ENCODE measurements at places on chromosomes 5 and 9. TPM values are rescaled to one million over a fixed set of nuclear protein-coding genes. Genes with fewer than 3 reads are reported as not detected.

- DNase-seq: no peak
Observed at GRCh38 chr9:99660191-99660636, 161.5 kb upstream of the NR4A3 start.

DNA sequence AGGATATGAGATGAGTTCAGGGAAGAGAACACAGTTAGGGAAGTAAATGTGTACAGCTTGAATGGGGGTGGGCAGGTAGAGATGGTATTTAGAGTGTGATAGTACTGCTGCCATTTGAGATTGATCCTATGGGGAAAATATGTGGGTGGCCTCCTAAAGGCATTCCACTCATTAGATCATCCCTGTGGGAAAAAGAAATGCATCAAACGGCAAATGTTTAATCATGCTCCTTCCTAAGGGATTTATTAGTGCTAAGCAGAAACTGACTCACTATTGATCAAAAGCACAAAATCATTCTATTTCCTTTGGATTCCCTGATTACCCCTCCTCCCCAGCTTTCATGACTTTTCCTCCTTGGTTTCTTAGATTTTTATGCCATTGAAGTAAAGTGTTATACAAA lies 36.4 kb upstream of the SMC5 start:
- DNase-seq: no peak

DNA sequence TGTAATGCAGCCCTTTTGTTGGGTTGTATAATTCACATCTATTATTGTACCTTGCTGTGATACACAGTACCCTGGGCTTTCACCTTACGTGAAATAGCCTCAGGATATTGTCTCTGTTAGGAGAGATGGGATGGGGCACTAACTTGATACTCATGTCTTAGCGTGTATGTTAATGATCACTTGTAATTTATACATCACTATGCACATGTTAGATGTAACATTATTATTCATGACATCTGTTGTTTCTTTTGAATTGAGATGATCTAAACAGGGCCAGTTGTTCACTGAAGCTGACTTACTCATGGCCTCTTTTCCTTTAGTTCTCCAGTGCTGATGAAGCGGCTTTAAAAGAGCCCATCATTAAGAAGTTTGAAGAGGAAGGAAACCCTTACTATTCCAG lies 65.2 kb downstream of the MCCC2 start:
- DNase-seq: no peak

GRCh38 chr5:104171958-104172690 lies 609.5 kb upstream of the NUDT12 start:
- no peak for DNase-seq

DNA sequence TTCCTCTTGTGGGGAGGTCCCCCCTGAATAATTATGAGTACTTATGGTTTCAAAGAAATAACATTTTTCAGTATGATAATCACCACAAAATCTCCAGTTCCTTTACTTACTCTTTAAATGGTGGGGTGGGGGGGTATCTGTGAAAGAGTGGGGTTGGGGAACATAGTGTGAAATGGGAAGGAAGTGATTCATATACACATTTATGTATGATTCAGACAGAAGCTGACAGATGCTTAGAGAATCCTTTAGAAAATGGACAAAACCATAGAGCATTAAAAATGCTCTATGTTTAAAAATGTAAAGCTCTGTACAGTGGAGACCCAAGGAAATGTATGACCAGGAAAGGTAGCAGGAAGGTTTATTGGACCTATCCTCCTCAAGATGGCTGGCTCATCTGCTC lies 267.5 kb upstream of the GRIA1 start:
- no peak for DNase-seq

DNA sequence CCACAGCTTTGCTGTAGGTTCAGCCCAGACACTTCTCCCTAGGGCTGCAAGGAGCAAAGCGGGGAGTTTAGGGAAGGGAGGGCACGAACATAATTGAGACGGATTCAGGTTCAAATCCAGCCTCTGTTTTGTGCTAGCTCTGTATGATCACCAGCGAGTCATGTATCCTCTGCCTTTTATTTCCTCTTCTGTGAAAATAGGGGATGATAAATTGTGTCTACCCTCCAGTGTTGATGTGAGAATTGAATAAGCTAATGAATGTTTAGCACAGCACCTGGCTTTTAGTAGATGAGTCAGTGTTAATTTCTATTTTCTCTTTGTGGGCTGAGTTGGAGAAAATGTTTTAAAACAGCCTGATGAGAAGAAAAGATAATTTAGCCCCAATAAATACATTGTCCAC lies 6.2 kb downstream of the MLANA start:
- no peak for DNase-seq

DNA sequence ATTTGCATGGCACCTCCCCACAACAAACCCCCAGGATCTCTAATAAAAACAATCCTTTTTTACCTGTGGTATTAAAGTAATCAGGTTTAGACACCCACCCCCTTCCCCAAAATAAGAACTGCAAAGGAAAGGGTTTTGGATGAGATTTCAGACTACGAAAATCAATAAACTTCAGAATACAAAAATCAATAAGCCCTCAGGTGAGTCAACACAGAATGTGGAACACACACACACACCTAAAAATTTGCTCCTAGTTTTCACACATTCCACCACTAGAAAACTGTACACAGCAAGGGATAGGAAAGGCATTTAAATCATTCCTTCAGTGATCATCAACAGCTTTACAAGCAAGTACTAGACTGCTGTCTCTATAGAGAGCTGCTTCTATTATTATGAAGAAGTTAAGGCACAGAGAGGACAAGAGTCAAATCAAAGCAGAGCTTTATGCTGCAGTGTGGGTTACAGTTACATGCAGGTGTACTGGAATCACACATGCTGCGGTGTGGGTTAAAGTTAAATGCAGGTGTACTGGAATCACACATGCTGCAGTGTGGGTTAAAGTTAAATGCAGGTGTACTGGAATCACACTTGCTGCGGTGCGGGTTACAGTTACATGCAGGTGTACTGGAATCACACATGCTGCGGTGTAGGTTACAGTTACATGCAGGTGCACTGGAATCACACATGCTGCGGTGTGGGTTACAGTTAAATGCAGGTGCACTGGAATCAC lies 36.3 kb downstream of the PFDN1 start:
- DNase-seq: no peak

DNA sequence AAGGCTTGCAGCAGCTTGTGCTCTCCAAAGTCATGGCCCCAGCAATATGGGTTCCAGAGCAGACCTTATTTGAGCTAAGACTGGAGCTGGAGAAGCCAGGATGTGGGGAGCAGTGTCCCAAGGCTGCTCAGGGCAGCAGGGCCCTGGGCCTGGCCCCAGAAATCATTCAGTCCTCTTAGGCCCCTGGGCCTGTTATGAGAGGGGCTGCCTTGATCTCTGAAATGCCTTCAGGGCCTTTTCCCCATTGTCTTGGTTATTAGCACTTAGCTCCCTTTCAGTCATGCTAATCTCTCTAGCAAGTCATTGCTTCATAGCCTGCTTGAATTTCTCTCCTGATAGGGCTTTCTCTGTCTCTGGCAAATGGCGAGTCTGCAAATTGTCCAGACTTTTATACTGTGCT lies 9.1 kb downstream of the CATSPER3 start:
- no peak for DNase-seq

DNA sequence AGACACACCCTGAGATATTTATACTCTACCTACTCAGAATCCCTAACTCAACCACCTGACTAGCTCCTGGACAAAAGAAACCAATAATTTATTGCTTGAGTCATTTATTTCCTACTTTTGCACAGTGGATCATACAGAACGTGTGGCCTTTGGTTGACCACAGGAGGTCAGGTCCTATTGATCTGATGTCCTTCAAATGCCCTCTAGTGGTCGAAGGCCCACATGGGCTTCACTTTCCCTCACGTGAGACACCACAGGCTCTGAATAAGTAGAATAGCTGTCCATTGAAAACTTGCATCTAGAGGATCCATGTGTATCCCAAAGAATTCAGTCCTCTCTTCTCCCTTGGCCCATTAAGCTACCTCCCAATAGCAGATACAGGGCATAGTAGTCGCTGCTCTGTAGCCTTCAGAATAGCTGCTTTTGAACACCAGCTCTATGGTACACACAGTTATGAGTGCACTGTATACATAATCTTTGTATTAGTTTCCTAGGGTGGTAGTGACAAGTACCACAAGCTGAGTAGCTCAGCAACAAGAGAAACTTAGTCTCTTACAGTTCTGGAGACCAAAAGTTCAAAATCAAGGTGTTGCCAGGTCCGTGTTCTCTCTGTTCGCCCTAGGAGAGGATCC lies 177.6 kb upstream of the SMARCA2 start:
- DNase-seq: peak; percentile 11

GRCh38 chr5:64585646-64586045 lies 79.8 kb downstream of the RGS7BP start:
- no peak for DNase-seq

DNA sequence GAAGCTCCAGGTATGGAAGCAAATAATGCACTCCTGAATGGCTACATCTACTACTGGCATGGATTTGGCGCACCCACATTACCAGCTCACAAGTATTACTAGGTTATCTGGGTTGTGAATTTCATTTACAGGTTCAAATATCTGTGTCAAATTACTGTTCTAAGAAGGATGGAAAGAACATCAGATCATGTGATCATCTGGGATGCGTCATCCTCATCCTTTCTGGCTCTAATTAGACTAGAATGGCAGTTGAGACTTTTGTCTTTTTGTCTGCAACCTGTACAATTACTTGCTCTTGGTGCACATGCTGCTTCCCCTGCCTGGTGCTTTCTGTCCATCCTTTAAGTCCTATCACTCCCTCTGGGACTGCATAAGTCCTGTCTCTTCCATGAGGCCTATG lies 64.1 kb downstream of the PJA2 start:
- DNase-seq: no peak

- DNase-seq: no peak
Observed at GRCh38 chr5:75142566-75143136, 90.3 kb upstream of the GCNT4 start.

GRCh38 chr5:54281960-54282692 lies 28.2 kb downstream of the ARL15 start:
- no peak for DNase-seq

GRCh38 chr9:130860458-130861316 lies 25.6 kb downstream of the ABL1 start:
- DNase-seq: no peak

GRCh38 chr9:130299785-130300615 lies 34.4 kb downstream of the HMCN2 start:
- no peak for DNase-seq

The POC5 gene
- 8.1 TPM for total RNA-seq

The RNF183 gene
- total RNA-seq: not detected

The PCDHGB3 gene
- 1.2 TPM for total RNA-seq

The GALNT10 gene
- total RNA-seq: 46.2 TPM

The NIPAL4 gene
- 1.0 TPM for total RNA-seq

The KLHL3 gene
- total RNA-seq: 2.9 TPM

The SPATA31E1 gene
- total RNA-seq: not detected

The STING1 gene
- 6.5 TPM for total RNA-seq

The HIGD2A gene
- 164 TPM for total RNA-seq

The AQP7 gene
- total RNA-seq: not detected

The OR4F3 gene
- total RNA-seq: not detected

The ELL2 gene
- 72.2 TPM for total RNA-seq

The CDH12 gene
- 0.44 TPM for total RNA-seq

The C1QTNF2 gene
- total RNA-seq: 0.04 TPM
